ENCODE measurements at places on chromosomes 2 and 18.

DNA sequence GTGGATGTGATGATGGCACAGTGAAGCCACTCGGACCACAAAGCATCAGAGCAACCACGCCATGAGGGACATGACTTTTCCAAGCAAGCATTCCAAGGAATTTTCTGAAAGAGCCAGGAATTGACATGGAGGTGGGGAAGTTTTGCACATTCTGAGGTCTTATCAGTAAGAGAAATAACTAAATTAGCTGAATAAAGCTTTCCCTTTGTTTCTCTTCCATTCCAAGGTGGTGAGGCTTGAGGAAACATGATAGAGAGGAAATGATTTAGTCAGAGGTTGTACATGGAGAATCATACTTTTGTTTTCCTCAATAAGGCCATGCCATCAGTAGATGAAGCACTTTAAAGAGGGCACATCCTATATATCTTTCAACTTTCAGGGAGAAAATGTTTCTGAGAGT lies 115.7 kb upstream of the MMADHC start:
- no peak for DNase-seq

DNA sequence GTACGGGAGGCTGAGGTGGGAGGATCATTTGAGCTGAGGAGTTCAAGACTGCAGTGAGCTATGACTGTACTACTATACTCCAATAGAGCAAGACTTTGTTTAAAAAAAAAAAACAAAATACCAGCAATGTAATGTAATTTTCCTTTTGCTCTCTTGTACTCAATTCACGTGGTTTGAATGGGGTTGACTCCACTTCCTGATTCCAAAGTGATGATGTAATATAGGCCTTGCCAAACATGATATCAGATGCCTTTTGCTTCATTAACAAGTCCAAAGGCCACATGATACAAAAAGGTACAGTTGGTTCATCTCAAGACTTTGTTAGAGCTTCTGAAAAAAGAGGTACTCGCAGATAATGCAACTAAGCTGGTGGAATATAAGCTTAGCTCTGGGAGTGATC lies 321.8 kb downstream of the ZEB2 start:
- DNase-seq: no peak

- DNase-seq: no peak
These were observed 231.1 kb upstream of the AGAP1 start for GRCh38 chr2:235262750-235263149.

DNA sequence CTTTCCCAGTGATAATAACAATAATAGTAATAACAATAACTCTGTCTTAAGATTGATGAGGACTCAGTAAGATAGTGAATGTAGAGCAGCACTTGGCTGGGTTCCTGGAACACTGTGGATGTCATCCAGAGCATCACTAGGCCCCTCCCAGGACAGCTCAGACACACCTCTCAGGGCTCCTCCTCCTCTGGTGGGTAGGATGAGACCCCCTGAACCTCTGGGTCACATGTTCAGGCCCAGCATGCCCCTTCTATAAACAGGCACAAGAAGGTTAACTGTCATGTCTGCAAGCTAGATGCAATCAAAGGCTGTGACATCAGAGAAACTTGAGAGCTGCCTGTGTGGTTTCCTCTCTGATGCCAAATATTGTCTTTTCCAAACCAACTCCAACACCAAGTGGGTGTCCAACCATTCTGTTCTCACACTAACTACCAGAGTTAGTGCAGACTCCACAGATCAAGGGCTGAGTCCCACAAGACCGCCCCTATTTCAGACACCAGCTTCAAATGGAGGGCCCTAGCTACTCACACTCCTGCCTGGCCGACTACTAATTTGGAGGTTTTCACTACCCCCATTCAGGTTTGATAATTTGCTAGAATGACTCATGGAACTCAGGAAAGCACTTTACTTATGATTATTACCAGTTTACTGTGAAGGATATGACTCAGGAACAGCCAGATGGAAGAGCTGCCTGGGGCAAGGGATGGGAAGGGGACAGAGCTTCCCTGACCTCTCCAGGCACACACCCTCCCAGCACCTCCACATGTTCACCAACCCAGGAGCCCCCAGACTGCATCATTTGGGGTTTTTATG lies 46.4 kb upstream of the BZW1 start:
- DNase-seq: no peak

- no peak for DNase-seq
These were observed 164.2 kb downstream of the C1D start for GRCh38 chr2:67898595-67898994.

DNA sequence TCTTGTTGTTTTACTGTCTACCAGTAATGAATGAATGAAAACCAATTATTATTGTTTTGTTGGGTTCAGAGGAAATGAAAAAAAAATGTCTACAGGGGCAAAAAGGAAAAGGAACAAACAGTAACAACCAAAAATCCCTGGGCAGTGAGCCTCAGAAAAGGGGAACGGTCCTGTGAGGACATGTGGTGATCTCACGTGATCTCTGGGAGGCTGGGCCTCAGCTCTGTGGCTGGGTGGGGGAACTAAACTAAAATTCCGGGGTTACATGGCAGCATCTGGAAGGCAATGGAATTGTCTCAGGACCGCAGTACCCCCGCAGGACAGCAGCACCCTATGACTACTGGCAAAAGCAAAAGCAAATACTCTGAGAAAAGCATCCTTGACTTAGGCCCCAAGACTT lies 80.1 kb downstream of the AFF3 start:
- no peak for DNase-seq

- DNase-seq: no peak
These were observed 86.9 kb upstream of the MGAT5 start for GRCh38 chr2:134167015-134167414.

DNA sequence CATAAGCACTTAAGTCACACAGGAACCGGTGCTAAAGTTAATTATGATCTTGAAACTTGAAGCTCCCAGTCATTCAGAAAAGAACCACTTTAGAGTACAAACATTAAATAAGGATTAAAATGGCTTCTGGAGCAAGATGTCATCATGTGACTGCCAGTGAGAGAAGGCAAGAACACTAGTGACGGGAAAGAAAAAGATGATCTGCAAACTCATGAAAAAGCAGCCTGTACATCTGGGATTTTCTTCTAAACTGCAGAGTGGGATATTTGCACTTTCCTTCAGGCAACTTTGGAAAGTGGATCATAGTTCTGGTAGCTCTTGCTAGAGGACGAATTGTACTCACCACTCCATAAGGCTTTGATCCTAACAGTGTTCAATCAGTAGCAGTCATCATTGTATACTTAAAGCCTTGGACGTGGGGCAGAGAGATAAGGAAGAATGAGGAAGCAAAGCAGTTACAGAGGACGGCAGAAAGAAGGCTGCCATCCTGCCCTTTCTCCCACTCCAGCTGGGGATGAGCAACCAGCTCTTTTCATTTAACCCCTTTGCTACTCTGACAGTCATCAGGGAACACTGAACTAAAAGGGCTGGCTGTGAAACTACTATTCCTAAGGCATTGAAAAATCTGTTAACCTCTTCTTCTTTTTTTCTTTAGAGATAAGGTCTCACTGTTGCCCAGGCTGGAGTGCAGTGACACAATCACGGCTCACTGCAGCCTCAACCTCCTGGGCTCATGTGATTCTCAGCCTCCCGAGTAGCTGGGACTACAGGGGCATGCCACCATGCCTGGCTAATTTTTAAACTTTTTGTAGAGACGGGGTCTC lies 18.1 kb downstream of the ABHD3 start:
- DNase-seq: no peak

DNA sequence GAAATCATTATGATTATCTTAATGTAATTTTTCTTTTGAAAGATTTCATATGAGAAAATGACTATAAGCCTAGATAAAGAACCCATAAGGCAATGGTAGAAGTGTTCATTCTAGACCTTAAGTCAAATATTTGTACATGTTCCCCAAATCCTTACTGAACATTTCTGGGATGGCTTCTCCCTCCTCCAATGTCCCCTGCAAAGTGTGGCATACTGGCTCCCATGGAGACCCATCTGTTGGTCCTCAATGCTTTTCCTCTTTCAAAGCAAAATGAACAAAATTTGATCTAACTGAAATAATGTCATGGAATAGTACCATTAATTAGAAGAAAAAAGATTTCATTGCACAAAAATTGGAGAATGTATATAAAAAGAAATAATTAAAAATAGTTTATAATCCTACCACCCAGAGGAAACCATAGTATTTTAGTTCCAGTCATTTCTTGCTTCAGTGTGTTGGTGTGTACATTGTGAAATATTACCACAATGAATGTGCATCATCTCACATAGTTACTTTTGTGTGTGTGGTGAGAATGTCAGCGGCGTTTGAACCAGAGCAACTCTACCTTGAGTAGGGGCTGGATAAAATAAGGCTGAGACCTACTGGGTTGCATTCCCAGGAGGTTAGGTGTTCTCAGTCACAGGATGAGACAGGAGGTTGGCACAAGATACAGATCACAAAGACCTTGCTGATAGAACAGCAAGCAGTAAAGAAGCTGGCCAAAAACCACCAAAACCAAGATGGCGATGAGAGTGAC lies 181.3 kb downstream of the UXS1 start:
- DNase-seq: no peak

DNA sequence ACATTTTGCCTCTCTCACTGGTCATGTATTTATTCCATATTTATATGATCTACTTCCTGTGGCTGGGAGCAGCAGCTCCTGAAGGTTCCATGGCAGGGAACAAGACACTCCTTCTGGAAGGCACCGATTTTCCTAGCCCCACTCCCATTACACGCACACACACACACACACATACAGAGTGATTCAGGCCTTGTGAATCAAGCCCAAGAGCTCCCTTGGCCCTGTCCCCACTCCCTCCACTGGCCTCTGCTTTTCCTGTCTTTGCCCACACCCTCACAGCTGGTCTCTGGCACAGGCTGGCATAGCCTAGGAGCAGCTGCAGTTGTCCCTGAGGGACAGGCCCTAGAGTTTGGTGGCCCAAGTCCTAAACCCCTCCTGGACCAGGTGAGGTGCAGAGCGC lies 201.7 kb downstream of the NAPG start:
- no peak for DNase-seq

DNA sequence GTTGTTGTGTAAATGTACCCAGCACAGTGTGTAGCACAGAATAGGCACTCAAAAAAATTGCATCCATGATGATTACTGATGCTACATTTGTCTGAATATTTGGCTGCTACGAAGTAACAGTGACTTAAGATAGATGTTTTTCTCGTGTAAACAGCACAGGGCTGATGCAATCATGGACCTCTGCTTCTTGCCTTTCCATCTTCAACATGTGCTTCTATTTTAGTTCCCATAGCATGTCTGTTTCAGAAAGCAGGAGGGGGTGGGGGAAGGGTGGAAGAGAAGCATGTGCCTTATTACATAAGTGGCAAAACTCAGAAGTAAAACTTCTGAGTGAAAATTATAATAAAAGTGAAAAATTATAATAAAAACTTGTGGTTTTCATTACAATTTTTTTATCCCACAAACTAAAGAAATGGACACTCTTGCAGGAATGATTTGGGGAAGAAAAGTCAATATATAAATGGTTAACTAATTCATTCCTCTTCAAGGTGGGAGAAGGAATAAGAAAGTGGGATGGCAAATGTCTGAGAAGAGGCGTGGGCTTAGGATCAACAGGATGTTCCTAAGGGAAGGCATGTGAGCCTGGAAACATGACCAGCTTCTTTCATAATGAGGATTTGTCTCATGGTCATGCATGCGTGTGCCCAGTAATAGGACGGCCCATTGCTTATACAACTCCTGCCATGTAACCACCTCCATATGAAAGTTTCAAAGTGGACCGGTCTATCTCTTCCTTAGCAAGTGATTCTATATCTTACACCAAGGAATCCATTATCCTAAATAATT lies 27.2 kb downstream of the CCBE1 start:
- no peak for DNase-seq
